ENCODE measurements at places on chromosomes 7 and 10.

GRCh38 chr7:19110026-19110730 is 7.3 kb downstream of the TWIST1 start:
- DNase-seq = no peak

GRCh38 chr7:129067943-129068548 is 13.1 kb upstream of the TNPO3 start:
- DNase-seq = no peak

DNA sequence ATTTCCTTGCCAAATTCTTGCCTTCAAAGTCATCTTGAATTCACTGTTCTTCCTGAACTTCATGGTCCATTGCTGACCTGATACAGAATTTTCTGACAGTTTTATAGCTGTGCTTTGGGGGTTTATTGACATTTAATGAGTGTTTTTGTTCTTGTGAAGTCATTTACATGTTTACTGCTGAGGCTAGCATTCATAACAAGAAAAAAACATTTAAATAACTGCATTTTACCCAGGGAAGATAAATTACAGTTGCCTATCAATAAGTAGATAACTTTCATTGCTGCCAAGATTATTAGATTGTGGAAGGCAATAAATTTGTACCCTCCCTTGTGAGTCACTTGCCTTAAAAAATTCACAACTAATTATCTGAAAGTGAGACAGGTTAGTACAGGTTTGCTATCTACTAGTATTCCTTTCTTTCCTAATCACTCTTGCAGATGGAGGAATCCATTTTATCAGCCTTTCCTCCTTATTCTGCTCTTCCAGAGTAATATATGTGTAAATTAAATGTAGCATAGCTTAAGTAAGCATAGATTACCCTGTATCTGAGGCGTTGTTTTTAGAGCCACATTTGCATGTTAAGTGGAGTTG is 178.4 kb downstream of the EXOC4 start:
- no peak for DNase-seq

DNA sequence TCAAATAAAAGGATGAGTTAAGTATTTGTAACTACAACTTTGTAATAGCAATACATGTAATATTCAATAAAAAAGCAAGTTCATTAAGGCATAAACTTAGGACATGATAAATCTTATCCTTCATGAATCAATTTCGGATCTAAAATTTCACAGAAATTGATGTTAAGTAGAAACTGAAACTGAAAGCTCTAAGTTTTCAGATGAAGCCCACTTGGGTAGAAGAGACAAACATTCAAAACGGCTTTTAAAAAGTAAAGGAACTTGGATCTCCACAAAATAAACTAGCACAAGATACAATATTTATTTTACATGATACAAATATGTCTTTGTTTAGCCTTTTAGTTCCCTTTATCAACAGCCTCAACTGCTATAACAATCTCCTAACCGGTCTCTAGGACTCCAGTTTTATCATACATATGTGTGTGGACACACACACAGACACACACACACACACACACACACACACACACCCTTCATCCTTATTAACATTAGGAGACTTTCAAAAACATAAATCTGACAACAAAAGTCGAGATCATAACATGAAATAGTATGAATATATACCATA is 83.7 kb downstream of the USP6NL start:
- DNase-seq = no peak

DNA sequence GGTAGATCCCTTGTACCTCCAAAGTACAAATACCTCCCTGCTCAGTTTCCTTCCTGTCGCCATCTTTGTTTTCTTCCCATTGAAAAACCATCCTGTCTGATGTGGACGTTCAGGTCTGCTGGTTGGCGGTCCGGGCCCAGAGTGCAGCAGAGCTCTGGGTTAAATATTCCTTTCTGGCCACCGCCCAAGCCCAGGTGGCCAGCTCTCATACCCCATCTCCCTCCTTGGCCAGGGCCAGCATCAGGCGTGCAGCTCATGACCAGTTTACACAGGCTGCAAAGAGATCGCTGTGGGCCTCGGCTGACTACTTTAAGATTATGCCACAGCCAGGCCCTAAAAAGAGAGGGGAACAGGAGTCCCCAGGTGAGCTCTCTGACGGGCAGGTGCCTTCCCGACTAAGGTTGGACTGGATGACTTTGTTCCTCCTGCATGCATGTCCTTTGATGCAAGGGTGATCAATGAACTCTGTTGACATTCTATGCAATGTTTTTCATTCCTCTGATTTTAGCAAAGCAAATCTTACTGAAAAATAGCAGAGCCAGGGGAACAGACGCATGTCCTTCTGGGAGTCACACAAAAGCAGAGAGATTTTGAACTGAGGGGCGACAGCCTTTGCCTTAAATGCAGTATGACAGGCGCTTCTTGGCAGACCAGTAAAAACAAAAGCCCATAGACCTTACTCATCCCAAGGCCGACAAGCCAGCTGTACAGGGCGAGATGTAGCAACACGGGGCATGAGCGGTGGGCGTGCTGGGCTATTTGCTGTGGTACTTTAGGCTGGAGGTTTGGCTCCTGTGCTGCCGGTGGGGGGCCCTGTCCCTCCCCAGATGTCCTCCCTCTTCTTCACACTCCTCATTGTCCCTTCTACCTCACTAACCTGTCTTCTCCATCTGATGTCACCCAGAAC is 33.3 kb upstream of the SH2B2 start:
- no peak for DNase-seq

GRCh38 chr10:130744631-130745030 is 566.9 kb downstream of the TCERG1L start:
- no peak for DNase-seq

- no peak for DNase-seq
Observed at GRCh38 chr10:75209921-75210281, 695 bp upstream of the VDAC2 start.

DNA sequence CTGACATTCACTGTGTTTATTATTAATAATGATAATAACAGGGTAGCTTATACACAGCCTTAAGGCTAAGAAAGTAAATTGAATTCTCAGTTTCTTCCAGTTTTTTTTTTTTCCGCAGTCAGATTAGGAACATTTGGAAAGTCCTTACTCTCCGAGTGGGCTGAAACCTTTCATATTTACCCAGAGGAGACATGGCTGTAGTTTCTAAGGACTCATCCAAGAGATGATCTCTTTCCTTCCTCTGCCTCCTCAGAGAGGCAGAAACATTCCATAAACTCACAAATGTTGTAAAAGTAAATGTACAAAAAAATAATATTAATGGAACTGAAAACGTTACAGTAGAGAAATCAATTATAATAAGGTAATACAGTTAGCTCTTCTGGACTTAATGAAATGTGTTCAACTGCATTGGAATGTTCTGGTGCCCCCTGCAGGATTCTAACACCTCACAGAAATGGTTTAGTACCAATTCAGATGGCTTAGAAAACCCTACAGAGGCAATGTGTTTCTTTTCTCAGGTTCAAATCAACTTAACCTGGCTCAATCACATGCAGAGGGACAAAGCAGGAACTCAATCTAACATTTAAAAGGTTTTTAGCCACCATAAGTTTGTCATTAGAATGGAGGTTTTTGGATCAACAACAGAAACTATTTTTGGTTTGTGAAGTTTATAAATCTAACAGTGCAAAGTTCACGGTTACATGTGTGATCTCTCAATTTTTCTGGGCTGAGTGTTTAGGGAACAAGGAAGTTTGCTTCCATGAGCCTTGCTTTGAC is 71.7 kb downstream of the ICA1 start:
- peak; percentile 63 for DNase-seq

GRCh38 chr10:5206799-5207198 is 10.2 kb downstream of the AKR1C4 start:
- DNase-seq = no peak

GRCh38 chr10:102791754-102792395 is 45.3 kb downstream of the CYP17A1 start:
- DNase-seq = no peak

DNA sequence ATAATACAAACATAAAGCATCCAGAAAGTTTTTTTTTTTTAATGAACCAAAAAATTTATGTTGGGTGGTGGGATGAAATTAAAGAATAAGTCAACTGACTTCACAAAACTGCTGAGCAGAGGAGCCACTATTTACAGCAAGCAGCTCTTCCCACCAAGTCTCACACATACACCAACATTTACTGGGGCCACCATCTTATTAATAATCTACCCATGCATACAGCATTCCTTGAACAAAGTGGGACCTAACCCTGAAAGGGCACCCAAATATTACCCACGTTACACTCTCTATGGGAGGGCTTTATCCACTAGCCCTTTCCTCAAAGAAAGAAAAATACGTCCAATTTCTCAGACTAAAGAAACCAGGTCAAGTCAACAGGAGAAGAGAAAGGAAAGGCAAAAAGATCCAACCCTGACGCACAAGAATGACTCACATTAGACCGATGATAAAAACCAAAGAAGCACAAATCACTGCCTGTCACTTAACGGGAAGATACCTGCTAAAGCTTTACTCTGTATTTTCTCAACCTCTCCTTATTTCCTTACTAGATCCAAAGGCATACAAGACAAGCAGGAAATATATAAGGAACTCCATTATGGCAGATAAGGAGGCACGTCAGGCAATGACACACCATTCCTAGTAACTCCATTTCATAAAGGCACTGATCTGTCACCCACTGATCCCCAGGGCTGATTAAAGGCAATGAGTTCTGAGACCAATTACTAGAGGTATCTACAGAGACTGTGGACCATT is 141.8 kb upstream of the ASAH2 start:
- no peak for DNase-seq

DNA sequence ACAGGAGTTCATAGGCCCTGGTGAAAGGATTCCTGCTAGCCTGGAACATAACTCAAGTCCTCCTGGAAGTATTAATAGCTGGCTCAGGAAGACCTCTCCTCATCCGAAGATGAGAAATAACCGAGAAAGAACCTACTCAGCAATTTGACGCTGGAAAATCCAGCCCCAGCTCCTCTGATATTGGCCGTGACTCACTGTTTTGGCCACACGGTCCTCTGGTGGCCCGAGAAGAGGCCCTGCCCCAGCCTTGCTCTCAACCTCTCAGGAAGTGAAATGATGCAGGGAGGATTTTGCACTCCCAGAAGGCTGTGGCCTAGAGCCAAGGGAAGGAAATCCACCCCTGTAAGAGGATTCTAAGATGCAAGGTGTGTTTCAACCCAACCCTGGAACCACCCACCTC is 121.6 kb downstream of the MTPAP start:
- no peak for DNase-seq

- DNase-seq = no peak
Observed at GRCh38 chr7:147579148-147579547, 1011.4 kb upstream of the C7orf33 start.

GRCh38 chr7:41925946-41926345 is 223.1 kb upstream of the INHBA start:
- DNase-seq = no peak

- no peak for DNase-seq
Observed at GRCh38 chr10:49414496-49414895, 18.6 kb upstream of the DRGX start.

DNA sequence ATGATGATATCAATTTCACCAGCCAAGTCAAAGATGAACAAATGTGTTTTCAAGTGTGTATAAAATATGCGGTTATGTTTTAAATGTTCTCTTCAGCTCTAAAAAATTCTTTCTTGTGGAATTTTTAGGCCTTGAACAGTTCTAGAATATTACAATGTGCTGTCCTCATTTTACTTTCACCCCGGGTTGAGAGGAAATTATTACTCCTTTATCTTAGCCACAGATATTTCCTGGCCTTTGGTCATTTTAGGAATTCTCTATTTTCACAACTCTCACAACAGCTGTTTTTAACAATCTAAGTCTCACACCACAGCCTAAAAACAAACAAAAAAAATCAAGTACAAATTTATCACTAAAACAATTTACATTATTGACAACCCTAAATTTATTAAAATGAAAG is 112.2 kb upstream of the HGF start:
- DNase-seq = no peak

GRCh38 chr7:148436571-148436970 is 154.0 kb upstream of the C7orf33 start:
- no peak for DNase-seq

DNA sequence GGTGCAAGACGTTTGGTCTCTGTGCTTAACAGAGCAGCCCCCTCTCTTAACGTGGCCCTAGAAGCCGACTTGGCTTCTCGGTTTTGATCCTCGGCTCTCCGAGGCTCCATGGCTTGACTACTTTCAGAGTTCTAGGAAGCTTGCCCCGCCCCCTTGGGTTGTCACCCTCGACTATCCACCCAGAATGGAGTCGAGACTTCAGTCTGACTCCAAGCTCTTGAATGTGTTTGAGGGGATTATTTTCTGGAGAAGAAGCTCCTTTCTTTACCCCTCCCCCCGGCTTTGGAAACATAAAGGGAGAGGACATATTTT is 448 bp downstream of the SEC24C start:
- peak; percentile 60 for DNase-seq

DNA sequence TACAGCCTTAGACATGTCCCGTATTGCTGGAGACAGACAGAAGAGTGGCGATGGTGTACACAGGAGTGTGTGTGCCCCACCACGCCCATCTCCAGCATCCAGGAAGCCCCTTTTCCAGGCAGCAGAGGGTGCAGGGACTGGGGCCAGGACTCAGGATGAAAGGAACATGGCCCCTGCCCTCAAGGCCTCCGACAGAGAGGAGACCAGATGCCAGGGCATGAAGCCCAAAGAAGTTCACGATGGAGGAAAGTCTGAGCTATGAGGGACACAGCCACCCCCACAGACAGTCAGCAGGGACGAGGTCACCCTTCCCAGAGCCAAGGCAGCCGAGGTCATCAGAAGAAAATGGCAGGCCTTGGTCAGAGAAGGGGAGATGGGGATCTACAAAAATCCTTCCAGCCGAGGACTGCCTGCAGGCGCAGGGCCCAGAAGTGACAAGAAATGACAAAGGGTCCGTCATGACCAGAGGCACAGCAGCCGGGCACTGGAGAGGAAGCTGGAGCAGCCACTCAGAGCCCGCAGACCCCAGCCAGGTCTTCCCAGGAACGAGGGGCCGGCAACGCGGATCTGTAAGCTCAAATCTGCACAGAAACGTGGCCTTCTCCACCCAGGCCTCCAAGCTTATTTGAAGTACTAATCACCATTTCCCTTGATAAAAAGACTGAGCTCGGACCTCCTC is 78.7 kb upstream of the PPP2R2D start:
- DNase-seq = no peak

- DNase-seq = no peak
Observed at GRCh38 chr7:2093843-2094220, 138.9 kb downstream of the MAD1L1 start.

DNA sequence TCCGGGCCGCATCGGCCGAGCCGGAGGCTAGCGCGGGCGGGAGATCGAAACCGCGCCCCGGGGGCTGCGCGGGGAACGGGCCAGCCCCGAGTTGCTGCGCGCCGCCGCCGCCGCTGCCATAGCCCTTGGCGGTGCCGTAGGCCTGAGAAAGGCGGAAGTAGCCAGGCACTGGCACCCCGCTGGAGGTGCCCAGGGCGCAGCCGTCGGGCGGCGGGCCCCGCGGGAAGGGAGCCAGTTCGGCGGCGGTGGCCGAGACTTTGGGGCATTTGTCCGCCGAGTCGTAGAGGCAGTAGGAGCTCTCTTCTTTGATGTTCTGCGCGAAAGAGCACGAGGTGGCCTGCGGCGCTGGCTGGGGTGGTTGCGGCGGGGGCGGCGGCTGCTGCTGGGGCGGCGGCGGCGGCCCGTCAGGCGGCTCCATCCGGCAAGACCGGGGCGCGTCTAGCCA is 587 bp downstream of the HOXA10 start:
- no peak for DNase-seq

GRCh38 chr10:94583124-94583523 is 37.5 kb downstream of the HELLS start:
- DNase-seq = no peak

GRCh38 chr7:107049971-107050532 is 5.5 kb downstream of the PRKAR2B start:
- DNase-seq = no peak
